Stimulated activated CD8-positive, alpha-beta memory T cell treated with anti-CD3 and anti-CD28 coated beads, Interleukin-15, amount 100 ng/mL, for 48 hours (primary cell): ENCODE measurements at places on chromosomes 13 and 19.

DNA sequence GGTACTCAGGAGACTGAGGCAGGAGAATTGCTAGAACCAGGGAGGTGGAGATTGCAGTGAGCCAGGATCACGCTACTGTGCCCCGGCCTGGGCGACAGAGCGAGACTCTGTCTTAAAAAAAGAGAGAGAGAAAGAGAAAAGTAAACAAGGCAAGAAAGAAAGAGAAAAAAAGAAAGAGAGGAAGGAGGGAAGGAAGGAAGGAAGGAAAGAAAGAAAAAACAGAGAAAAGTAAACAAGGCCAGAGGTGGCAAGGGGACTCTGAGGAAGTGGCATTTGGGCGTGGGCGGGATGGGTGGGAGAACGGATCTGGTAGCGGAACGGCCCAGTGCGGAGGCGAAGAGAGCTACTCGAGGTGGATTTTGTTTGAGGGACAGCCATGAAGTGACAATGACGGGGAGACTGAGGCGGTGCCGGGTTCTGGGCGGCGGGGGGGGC is 7.5 kb upstream of the ARRDC2 start:
- DNase-seq, result no peak

GRCh38 chr19:19213426-19214158 is 1.8 kb downstream of the NCAN start:
- no peak for DNase-seq

GRCh38 chr13:97866346-97866745 is 87.1 kb upstream of the IPO5 start:
- DNase-seq, result no peak

DNA sequence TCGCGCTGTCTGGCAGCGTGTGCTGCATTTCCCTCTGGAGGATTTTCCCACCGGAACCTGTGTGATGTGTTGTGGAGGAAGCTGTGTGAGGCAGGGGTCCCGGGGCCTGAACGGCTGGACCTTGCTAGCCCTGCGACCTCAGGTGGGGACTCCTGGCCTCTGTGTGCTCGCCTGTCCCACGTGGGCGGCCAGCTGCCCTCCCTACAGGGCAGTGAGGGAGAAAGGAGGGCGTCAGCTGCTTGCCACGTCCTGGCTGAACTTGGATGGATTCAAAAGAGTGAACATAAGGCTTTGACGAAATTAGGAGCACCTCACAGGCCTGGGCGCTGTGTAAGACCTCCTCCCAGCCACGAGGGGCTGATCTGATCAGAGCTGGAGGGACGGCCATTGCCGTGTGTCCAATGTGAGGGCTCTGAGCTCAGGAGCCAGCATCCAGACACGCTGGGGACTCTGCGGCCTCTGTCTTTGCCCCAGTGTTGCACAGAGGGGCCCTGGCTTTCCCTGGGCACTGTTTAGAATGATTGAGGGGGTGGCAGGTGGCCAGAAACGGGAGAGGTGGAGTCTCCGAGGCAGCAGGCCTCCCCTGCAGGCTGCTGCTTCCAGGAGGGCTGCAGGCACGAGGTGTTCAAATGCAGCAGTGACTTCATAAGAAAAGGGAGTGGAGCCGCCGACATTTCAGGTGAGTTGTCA is 13.0 kb downstream of the TFDP1 start:
- no peak for DNase-seq

GRCh38 chr13:91145571-91146205 is 201.8 kb upstream of the MIR17HG start:
- DNase-seq, result no peak

- DNase-seq, result no peak
Measured at GRCh38 chr13:19148561-19148960, 33.1 kb downstream of the TUBA3C start.

- no peak for DNase-seq
Measured at GRCh38 chr13:32682740-32683139, 96.5 kb downstream of the PDS5B start.

DNA sequence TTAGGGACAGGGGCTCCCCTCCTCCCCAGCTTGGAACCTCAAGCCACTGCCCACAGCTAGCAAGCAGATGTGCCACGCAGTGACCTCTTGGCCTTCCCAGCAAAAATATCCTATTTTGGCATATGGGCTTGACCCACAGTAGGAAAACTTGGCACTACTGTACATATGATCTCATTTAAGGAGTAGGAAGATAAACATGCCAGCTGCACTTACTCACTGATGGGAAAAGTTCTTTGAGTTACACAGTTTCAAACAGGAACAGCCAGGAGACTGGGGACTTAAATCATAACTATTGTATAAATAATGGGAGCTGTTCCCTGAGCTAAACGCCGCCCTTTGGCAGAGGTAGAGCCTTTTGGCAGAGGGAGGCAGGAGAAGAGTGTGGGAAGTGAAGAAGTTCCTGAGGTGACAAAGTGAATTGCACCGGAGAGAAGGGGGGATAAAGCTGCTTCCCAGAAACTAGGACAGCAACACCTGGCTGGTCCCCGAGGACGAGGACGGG is 6.1 kb downstream of the SACS start:
- DNase-seq, result no peak

DNA sequence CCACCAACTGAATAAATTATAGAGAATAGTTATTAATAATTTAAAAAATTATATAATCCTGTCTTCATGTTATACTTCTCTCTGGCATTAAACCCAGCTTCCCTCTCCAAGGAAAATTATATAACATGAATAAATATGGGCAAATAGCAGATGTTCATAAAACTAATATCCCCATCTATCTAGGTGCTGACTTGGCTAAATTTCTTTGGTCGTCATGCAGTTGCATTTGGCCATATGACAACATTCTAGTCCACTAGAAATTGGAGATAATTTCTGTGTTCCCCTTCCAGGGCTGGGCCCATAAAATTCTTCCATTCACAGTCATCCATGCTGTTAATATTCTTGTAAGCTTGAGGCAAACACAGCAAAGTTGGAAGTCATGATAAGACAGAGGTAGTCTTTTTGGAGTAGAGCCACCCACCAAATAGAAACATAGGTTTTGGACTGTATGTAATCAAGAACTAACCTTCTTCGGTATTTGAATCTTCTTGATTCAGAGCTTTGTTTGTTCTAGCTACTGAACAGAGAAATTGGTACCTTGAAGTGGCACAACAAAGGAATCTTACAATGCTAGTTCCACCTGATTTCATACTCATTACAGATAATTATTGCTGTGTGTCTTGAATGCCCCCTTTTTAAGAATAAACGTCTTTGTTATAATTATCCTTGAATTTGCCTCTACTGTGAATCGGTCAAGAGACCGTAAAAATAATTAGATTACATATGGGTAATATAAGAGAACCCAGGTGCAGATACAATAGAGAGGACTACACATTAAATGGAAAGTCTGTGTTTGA is 678.5 kb upstream of the PCDH20 start:
- DNase-seq, result no peak

DNA sequence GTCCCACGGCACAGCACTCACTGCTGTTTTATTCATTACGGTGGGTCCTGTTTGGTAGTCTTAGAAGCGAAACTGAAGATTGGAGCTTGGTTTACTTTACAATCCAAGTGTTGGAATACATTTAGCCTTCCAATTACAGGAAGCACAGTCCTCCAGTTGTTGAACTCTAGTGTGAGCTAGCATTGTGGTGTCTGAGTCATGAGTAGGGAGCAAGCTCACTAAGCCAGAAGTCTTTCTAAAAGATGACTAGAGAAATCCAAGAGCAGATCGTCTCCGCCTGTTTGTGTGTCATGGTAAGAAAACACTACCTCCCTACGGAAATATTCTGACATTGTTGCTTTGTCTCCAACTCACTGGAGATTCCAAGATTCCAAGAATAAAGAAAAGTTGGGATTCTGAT is 10.1 kb upstream of the SHISA2 start:
- DNase-seq, result no peak

- DNase-seq, result no peak
Measured at GRCh38 chr19:28744943-28745342, 468.0 kb downstream of the UQCRFS1 start.

GRCh38 chr19:10748195-10748926 is 30.5 kb downstream of the DNM2 start:
- DNase-seq, result no peak

DNA sequence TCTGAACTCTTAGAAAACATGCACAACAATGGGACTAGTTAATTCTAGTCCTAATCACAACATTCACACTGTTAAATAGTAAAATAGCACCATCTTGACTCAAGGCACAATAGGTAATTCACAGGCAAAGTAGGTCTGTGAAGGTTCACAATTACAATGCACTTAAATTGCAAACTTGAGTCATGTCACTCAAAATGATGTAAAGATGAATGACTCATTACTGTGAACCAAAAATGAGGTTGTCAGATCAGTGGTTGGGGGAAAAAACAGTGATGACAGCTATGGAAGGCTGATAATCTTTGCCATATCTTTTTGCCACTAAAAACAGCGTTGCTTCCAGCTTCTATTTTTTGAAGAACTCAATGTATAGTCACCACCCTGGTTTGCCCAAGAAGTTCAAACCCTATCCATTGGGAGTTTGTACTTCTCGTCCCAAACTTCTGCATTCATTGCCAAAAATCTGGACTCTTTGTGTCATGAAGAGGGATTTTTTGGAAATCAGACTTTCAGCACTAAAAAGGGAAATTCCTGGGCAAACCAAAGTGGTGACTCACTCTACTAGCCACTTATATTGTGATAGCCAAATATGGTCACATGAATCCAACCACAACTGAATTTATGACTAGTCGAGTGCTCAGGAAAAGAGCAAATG is 200.9 kb upstream of the TMTC4 start:
- no peak for DNase-seq

DNA sequence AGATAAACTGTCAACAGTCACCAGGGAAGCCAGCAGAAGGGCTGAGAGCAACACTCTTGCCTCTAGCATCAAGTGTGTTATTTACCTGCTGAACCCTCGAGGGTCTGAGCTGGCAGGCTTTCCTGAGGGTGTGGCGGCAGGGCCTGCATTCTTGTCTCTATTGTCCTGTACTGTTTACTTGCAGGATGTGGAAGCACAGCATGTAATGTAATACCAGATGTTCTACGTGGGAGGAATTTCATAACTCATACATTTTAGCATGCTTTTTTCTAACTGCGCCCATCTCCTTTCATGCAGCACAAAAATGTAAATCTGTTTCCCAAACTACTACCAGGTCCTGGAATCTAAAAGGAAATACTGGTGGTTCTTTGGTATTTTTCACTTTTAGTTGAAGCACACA is 153.1 kb downstream of the RGCC start:
- DNase-seq, result no peak

- DNase-seq, result no peak
Measured at GRCh38 chr13:73859841-73860240, 274.4 kb downstream of the KLF12 start.

DNA sequence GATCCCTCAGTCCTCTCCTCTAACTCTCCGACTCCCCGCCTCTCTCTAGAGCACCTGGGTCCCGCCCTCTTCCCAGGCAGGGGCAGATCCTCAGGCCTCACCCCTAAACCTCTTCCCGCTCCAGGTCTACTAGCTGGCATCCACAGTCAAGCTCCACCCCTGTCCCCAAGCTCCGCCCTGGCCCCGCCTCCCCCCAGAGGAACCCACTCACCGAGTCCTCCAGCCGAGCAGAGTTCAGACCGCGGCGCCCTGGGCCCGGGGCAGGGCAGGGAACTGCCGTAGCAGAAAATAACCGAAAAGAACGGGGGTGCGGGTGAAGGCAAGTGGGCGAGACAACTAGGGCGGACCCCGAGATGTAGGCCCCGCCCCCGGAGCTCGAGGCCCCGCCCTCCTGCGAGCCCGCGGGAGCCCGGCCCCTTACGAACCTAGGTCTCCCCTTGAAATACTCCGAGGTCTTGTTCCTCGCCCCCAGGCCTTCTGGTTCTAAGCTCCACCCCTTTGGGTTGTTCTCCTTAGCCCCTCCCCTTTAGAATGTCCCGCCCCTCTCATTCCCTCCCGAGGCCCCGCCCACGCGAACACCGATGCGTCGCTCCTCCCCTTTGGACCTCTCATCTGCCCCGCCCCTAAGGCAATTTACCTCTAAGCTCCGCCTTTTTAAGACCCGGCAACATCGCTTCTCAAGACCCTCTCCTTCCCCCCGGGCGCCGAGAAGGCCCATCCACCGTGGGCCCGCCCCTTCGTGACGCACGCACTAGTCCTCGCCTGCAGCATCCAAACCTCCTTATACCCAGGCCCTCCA is at the start of gene GGN:
TSS of gene GGN (minus strand) at position 485 of the 799 bp plus-strand sequence. CDS start 773 bp downstream, outside the sequence.
- peak; percentile 59 for DNase-seq

DNA sequence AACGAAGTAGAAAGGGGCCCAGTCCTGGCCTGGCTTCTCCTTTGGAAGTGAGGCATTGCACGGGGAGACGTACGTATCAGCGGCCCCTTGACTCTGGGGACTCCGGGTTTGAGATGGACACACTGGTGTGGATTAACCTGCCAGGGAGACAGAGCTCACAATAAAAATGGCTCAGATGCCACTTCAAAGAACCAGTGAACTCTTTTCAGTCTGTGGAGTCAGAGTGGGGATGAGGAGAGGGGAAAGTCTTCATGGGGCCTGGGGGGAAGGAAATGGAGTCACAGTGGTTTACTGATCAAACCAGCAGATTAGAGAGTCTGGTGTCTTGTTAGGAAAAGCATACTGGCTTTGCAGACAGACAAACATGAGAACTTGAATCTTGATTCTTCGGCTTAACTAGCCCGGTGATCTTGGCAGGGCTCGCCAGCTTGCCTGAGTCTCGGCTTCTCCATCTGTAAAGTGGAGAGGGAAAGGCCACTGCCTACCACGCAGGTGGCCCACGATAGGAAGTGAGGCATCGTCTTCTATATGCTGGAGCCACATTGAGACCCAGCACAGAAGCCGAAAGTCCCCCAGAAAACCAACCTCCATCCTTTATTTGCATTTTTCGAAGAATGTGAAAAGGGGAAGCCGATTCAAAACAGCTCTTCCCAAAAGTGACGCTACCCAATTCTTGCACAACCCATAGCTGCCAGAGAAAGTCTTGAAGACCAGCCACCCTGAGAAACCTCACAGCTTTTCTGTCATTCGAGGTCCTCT is at the start of gene FFAR1:
TSS of gene FFAR1 (plus strand) at position 732 of the 759 bp plus-strand sequence. CDS start 3,650 bp downstream, outside the sequence.
- DNase-seq, result peak; percentile 65

- peak; percentile 34 for DNase-seq
Measured at GRCh38 chr19:49056101-49056901, 1.2 kb downstream of the CGB7 start.

GRCh38 chr13:99507986-99508385 is 6.7 kb downstream of the TM9SF2 start:
- no peak for DNase-seq

- DNase-seq, result no peak
Measured at GRCh38 chr13:47170971-47171370, 274.1 kb upstream of the HTR2A start.

- DNase-seq, result no peak
Measured at GRCh38 chr13:50198508-50198907, 183.3 kb downstream of the KCNRG start.

- no peak for DNase-seq
Measured at GRCh38 chr13:99367106-99367616, 60.0 kb upstream of the GPR183 start.

- no peak for DNase-seq
Measured at GRCh38 chr19:21608571-21608970, 103.2 kb downstream of the ZNF429 start.

GRCh38 chr19:50739132-50739913 is 16.2 kb downstream of the CLEC11A start:
- DNase-seq, result no peak

DNA sequence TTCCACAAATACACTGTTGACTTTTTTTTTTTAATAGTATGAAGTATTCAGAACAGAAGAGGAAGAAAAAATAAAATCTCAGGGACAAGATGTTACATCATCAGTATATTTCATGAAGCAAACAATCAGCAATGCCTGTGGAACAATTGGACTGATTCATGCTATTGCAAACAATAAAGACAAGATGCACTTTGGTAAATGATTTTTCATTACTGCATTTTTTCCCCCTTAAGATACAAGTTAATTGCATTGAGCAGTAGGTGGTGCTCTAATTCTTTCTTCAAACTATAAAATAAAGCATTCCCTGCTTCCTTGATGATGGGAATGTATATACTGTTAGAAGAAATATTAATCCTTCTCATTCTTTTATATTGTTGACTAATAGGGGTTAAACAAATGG is 17.1 kb downstream of the UCHL3 start:
- no peak for DNase-seq
